ENCODE measurements at places on chromosomes 5 and 9.

- no peak for DNase-seq
These were observed 382.3 kb downstream of the IRX2 start for GRCh38 chr5:2369178-2369577.

GRCh38 chr9:97577051-97577450, 56.1 kb downstream of the TSTD2 start:
- no peak for DNase-seq

GRCh38 chr9:117029341-117029740, 342.2 kb downstream of the TRIM32 start:
- no peak for DNase-seq

- no peak for DNase-seq
These were observed 104.7 kb downstream of the DROSHA start for GRCh38 chr5:31427013-31427723.

DNA sequence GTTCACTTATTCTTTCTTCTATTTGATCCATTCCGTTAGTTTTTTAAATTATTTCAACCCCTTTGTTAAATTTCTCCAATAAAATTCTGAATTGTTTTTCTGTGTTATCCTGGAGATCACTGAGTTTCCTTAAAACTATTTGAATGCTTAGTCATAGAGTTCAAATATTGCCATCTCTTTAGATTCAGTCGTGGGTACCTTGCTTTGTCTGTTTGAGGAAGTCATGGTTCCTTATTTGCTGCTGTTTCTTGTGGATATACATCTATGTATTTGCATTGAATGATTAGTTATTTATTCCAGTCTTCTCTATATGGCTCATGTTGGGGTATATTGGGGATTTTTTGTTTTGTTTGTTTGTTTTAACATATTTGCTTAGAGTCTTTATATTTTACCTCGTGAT, 80.6 kb downstream of the HINT1 start:
- DNase-seq: no peak

DNA sequence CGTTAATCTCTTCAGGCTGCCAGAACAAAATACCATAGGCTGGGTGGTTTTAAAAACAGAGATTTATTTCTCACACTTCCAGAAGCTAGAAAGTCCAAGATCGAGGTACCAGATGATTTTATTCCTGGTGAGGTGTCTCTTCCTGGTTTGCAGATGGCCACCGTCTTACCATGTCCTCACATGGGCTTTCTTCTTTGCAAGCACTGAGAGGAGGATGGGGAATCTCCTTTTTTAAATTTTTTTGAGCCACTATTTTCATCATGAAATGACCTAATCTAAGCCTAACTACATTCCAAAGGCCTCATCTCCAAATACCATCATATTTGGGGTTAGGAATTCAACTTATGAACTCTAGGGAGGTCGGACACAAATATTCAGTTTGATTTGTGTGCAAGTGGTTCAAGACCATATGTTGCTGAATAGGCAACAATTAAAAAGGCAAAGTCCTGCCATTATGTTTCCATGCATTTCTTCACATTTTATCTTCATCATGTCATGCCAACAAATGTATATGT, 371.2 kb downstream of the CDH18 start:
- no peak for DNase-seq

DNA sequence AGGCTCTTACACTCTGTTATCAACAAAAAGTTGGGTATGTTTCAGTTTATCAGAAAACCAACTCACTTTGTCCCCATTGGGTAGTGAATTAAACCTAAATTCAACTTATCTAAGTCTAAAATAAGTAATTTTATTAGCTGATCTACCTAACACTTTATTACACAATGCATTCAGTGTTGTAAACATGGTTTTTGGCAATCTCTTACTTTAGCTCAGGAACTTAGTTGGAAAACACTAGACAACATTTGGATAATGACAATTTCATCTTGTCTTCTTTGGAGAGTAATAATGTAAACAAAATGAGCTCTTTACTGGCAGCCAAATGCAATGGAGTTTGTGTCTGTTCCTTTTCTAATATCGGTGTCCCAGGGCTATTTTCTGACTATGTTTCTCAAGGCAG, 33.0 kb downstream of the FGF10 start:
- no peak for DNase-seq

DNA sequence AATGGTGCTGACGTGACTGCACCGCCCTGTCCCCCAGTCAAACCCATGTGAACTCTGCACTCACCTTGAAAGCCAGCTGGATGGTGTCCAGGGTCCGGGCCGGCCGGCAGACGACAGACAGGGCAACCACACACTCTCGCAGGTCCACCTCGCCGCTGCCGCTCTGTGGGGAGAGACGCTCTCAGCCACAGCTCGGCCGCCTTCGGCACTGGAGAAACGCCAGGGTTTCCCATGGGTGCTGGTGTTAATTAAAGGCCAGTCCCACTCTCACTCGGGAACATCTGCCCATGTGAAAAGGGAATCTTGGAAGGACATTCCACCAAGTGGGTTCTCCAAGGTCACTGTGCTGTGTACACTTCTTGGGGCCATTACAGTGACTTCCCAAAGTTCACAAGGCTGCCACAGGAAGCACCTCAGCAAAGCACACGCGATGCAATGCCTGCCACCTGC, 25.5 kb upstream of the SLC6A3 start:
- DNase-seq: no peak

DNA sequence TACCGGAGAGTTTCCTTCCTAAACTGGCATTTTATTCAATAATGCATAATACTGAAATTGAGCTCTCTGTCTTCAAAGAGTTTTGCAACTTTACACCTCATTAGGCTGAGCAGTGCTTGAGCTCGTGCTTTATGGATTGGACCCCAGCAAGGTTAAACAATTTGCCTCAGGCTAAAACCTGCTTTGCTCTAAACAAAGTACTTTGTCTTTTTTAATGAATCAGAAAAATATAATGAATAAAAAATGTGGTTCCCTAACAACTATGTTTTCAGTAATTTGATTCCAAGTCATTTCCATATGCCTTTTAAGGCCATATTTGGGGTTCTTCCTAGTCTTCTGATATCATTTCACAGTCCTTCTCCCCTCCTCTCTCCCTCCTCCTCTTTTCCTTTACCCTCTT, 20.0 kb downstream of the ZNF366 start:
- no peak for DNase-seq

GRCh38 chr5:65808818-65809217, 86.8 kb downstream of the NLN start:
- no peak for DNase-seq

GRCh38 chr5:53416144-53416738, 64.2 kb upstream of the FST start:
- DNase-seq: no peak

DNA sequence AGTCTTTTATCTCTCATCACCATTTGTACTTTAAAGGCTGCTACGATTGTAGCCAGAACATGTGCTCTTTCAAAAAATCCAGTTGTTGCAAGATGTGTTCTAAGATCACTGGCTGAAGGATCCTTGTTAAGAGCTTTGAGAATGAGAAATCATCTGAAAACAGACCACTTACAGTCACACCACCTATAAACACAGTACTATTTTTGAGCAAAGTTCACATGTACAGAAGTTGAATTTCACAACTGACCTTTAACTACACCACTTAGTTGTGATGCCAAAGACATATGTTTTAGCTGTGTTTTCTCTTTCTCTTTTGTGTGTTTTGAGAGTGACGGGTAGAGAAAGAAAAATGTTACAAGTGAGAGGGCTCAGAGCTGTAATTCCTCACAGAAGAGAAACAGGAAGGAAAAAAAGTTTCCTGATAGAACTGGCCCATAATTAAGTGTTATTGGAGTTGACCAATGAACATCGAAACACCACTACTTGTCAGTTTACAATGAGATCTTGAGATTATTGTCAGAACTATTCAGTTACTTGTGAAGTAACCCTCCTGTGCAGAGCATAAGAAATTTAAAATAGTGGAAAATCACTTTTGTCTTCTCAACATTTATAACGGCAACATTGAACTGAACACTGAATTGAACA, 245.4 kb downstream of the MLLT3 start:
- no peak for DNase-seq

DNA sequence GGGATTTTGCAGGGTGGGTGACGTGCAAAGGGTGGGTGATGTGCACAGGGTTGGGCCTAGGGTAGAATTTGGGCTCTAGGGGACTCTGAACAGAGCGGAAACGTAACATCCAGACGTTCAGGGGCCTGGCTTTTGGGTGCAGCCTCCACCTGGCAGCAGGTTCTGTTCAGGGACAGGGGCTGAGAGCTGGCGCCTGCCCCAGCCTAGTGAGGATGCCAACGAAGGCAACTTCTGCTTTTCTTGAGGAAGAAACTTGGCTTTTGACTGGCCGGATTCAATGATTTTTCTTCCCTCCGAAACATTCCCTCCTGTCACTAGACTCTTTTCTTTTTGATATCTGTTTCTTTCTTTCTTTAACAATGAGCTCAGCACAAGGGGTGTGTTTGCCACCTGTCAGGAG, 38.6 kb upstream of the SLC6A19 start:
- DNase-seq: no peak

DNA sequence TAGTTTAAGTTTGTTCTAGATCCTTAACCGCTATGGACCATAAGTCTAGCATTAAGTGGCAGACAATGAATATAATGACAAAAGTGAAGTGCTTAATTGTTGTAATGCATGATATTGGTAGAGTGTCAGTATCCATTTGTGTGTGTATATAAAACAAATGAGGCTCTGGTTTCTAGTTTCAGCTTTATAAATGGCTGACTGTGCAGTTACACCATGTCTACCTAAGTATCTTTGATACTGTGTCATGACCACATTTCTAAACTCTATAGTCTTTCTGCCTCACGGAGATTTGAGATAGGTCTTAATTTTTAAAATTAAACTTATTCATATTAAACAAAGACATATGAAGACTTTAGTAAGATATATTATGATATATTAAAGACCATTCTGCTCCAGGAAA, 92.0 kb downstream of the SPEF2 start:
- DNase-seq: no peak

GRCh38 chr9:116706310-116707290, 19.5 kb downstream of the TRIM32 start:
- no peak for DNase-seq

DNA sequence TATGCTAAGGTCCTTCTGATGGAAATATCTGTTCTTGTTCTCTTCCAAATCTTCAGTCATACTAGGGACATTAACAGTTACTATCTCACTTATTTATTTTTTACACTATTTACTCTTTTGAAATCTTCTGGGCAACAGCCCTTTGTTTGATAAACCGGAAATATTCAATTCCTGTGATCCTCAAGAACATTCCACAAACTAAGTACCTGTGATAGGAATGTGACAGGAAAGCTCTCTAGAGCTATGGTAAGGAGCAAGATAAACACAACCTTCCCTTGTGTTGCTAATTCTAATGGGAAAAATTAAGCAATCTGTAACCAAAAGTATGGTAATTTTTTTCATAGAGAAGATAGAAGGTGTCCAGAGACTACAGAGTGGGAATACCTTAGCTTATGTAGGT, 22.0 kb upstream of the ANKRD34B start:
- DNase-seq: no peak

- no peak for DNase-seq
These were observed 385.2 kb upstream of the SEMA6A start for GRCh38 chr5:116959843-116960242.

GRCh38 chr5:91824406-91824805, 441.3 kb upstream of the ARRDC3 start:
- no peak for DNase-seq

GRCh38 chr5:112551419-112552032, 132.4 kb upstream of the EPB41L4A start:
- DNase-seq: peak; percentile 31

- DNase-seq: no peak
These were observed 5.4 kb downstream of the CFAP90 start for GRCh38 chr5:7845557-7845956.

DNA sequence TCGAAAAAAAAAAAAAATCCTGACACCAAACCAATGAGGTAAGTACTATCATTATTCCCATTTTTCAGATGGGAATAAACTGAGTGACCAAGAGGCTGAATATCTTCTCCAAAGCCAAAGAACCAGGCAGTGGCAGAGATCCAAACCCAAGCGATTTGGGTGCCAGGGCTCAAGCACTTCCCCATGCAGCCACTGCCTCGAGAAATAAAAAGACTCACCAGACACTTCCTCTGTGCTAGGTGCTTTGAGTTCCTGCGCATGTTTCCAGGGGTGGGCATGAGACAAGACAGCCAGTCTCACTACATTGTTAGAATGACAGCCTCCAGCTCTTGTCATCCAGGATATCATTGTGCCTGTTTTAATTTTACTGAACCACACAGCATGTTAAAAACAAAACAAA, 2.3 kb upstream of the RPL26L1 start:
- no peak for DNase-seq

- DNase-seq: peak; percentile 44
These were observed 17.5 kb upstream of the NREP start for GRCh38 chr5:111774525-111774924.

DNA sequence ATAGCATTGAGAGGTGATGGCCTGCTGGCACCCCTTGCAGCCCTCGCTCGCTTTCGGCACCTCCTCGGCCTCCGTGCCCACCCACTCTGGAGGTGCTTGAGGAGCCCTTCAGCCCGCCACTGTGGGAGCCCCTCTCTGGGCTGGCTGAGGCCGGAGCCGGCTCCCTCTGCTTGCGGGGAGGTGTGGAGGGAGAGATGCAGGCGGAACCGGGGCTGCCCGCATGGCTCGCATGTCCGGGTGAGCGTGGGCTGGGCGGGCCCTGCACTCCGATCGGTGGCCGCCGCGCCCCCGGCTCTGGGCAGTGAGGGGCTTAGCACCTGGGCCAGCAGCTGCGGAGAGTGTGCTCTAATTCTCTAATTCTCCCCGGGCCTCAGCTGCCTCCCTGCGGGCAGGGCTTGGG, 101.1 kb downstream of the KIF4B start:
- DNase-seq: no peak

- no peak for DNase-seq
These were observed 378.3 kb downstream of the KIAA0825 start for GRCh38 chr5:94240134-94240533.

GRCh38 chr9:137656416-137656815, 37.6 kb downstream of the EHMT1 start:
- DNase-seq: no peak

- DNase-seq: no peak
These were observed 4.1 kb downstream of the PLPP1 start for GRCh38 chr5:55530669-55531068.

DNA sequence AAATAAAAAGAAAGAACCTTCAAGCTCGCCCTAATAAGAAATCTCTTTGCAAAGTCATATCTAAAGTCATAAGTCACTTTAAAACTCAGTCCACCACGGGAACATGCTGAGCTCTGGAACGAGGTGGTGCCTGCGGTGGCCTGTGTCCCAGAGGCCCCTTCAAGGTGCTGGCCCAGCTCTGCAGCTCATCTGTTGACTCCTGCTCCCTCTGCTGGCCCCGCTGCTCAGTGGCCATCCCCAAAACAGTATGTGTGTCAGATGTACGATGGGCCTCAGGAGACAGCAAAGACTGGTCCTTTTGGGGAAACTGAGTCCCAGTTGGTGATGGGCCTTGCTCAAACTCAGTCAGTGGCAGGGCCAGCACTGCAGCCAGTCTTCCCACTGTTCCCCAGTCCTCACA, 22.8 kb upstream of the FOXB2 start:
- no peak for DNase-seq

GRCh38 chr5:84384604-84385575, at the start of gene EDIL3:
TSS of gene EDIL3 (minus strand) at chr5:84384880. CDS start at chr5:84384374, 506 bp downstream.
- no peak for DNase-seq

- no peak for DNase-seq
These were observed 923.8 kb upstream of the CDH9 start for GRCh38 chr5:27962198-27962597.

Measured in skeletal muscle cell (primary cell).